ENCODE measurements at places on chromosomes 2 and 18.

- DNase-seq: peak; percentile 54
Measured at GRCh38 chr2:7044253-7045250, 127.3 kb downstream of the RNF144A start.

DNA sequence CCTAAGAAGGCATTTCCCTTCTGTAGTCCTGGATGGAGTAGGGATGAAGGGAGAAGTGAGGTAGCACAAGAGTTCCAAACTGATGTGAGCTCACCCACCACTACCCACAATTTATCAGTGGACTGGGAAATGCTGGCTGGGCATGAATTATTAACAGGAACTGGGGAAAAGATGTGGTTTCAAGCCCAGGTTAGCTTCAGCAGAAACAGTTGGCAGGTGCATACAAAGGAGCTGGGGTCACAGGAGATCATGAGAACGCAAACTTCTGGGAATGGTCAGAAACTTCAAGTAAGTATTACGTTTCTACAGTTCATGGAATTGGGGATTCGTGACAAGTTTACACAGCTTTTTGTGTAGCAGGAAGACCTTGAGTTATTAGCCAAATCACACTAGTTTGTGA is 5.4 kb downstream of the CCDC141 start:
- no peak for DNase-seq

- DNase-seq: no peak
Measured at GRCh38 chr2:176817061-176817565, 395.5 kb upstream of the HNRNPA3 start.

DNA sequence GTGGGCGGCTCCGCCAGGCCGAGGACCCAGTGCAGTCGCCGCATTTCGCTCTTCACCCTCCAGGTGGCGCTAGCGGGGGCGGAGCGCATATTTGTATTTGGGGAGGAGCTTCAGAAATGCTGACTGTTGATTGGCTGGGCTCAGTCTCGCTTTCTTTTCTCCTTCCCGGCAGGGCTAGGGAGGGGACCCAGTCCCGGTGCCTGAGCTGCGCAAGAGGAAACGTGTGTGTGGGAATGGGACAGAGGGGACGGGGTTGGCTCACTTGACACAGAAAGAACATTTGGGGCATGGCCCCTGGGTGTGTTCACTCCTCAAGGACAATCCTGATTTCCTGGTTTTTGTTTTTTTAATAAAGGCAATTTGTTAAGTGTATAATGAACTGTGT is 20.3 kb upstream of the DNMT3A start:
- DNase-seq: peak; percentile 91

DNA sequence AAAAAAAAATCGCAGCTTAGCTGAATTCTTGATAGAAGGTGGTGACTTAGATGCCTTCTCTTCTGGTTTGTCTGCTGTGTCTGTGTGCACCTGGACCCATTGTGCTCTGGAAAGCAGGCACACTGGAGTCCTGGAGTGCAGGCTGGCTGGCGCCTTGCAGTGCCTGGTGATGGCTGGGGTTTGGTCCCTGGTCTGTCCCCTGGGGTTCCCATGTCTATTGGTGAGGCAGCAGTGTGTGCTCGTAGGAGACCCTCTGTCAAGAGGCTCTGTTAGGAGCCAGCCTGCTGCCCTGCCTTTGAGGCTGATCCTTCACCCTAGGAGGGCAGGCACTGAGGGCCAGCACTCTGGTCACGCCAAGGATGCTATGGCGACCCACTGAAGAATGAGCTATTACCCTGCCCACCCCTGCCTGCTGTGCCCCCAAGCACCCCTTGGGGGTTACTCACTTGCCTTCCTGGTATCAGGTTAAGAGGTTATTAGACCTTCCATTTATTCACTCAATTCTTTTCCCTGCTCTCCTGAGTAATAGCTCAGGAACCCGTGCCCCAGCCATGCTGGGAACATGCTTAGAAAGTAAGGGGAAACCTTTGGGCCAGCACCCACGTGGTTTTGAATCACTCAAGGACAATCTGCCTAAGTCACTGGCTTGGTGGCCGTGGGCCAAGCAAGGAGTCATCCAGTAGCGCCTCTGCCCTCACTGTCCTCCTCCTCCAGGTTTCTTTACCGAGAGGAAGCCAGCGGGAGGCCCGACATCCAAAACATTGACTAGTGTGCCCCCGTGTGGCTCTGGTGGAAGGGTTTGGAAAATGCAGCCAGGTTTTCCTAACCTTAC is 284.5 kb downstream of the PRKCE start:
- peak; percentile 100 for DNase-seq

DNA sequence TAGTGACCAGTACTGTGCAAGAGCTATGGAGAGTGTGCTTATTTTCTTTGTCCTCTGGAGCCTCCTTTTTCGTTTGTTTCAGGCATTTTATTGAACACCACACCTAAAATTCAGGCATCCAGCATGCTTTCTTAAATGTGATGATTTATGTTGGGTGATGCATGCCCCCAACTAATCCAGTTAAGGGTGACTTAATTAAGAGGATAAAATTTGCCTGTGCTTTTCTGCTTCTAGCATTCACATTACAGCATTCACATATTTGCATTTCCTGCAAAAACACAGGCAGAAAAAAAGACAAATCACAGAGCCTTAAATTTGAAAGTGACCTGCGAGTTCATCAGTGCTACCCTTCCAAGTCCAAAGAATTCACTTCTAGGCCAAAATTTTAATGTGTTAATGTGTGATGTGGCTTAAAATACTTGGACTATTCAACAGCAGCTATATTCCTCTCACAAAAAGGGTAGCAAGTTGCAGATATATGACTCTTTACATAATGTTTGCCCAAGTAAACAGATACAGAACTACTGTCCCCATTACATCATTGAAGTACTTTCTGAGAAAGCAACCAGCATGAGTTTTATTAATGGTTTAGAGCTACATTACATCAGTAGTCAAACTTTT is 286.5 kb downstream of the THSD7B start:
- DNase-seq: no peak

- DNase-seq: peak; percentile 87
Measured at GRCh38 chr2:193824474-193824873, 1629.7 kb upstream of the TMEFF2 start.

DNA sequence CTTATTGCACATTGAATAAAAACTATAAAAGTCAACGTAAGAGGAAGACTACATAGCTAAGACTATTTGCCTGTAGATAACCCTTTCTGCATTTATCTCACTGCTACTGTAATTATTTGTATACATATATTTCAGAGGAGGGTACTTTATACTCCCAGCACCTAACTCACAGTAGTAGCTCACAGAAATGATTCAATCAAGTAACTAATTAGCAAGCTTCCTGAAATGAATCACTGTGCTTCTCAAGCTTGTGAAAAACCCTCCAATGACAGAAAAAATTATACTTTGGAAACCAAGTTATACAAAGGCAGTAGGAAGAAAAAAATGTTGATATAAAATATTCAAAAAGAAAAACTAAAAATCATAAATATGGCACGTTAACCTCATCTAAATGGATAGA is 124.9 kb downstream of the NBAS start:
- peak; percentile 9 for DNase-seq

- peak; percentile 82 for DNase-seq
Measured at GRCh38 chr2:19358242-19359020, at the start of gene OSR1. Gene OSR1 (minus strand): TSS chr2:19358623. CDS start chr2:19353805, 4,818 bp downstream.

DNA sequence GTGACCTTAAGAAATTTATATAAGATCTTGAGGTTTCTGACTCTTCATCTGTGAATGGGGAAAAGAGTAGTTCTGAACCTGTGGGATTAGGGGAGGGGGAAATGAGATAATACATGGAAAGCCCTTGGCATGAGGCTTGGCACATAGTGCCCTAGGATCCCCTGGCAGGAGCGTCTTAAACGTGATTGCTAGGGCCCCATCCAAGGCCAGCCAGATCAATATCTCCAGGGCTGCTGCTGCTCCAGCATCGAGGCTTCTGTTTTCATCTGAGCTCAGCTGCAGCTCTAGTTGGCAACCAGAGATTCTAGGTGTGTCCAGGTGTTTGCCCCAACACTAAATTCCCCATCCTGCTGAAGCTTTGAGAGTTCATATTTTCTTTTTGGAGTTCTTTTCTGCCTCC is 71.0 kb downstream of the IL1R2 start:
- no peak for DNase-seq

DNA sequence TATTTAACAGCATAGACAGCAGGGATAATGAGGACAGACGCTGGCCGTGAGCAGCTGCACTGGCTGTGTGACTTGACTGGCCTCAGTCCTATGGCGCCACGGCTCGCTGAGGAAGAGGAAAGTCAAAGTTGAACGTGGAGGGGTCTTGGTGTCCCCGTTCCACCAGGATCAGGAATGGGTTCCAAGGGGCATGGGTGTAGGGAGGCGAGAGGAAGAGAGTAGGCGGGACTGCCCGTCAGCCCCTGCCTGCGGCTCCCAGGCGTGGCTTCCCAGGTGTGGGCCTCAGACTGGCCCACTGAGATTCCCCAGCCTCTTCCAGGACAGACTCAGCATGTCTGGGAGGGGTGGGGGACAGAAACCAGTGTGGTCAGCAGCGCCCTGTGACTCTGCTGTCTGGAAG is 51.4 kb downstream of the POMC start:
- no peak for DNase-seq

DNA sequence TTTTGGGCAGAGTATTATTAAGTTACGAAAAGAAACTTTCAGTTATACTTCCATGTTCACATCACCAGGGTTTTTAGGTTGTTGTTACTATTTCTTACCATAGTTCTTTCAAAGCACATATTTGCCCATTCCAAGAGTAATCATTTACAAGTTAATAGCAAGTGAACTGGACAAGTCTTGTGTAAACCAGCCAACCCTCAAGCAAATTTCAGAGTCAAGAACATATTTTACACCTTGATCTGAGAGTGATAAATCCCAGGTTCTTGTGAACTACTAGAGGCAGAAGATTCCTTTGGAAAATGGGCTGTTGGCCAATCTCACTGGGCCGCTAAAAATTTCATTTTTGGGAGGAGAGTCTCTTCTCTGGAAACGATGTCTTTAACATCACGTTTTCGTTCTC is 2.7 kb upstream of the ASAP2 start:
- DNase-seq: no peak

GRCh38 chr2:160419776-160420505 is 73.7 kb downstream of the RBMS1 start:
- DNase-seq: peak; percentile 63

GRCh38 chr18:59075923-59076322 is 63.8 kb upstream of the SEC11C start:
- no peak for DNase-seq
